ENCODE measurements at places on chromosomes 12 and 14.

- peak; percentile 35 for DNase-seq
Observed at GRCh38 chr12:48197549-48197970, 5.5 kb downstream of the OR10AD1 start.

- DNase-seq = no peak
Observed at GRCh38 chr14:58733451-58734208, 95.9 kb downstream of the DACT1 start.

GRCh38 chr12:80041692-80042091, 57.6 kb upstream of the OTOGL start:
- DNase-seq = peak; percentile 72

- DNase-seq = no peak
Observed at GRCh38 chr12:131901431-131902331, 7.3 kb downstream of the ULK1 start.

DNA sequence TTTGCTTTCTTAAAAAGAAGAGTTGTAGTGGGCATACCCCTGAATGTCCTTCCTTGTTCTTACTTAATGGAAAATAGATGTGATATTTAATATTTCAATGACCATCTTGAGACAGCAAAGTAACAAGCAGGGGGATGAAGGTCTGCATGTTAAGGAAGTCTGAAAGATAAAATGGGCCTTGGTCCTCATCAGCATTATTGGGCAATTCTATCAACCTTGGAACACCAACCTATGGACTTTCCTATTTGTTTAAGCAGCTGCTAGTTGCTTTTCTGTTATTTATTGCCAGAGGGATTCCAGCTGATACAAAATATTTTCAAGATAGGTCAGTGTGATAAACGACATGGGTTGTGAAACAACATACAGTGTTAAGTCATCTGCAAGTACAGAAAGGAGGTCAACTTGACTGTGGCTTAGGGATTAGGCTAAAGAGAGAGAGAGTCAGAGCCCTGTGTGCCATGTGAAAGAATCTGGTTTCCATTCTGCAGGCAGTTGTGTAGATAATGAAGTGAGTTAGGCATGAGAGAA, 16.4 kb upstream of the A2M start:
- DNase-seq = no peak

- no peak for DNase-seq
Observed at GRCh38 chr14:61342486-61342885, 21.1 kb downstream of the PRKCH start.

DNA sequence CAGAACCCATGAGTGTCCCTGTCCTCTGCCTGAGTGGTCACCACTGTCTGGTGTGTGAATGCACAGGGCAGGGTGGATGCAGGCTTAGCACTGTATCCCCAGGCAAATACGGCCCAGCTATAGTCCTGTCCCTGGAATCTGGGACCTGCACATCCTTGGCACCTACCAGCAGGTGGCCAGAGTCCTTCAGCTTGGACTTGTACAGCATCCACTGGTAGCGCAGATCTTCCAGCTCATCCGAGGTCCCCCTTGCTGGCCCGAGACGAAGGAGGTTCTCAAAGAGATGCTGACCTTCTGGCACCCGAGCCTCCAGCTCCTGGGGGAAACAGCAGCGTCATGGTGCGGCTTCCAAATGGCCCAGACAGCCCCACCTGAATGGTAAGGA, 83.4 kb downstream of the SYNE3 start:
- no peak for DNase-seq

- DNase-seq = no peak
Observed at GRCh38 chr14:83870546-83871270, 1659.2 kb upstream of the FLRT2 start.

- DNase-seq = no peak
Observed at GRCh38 chr14:24775950-24776349, 142.0 kb upstream of the GZMB start.

GRCh38 chr14:76309572-76310162, 66.3 kb upstream of the ESRRB start:
- no peak for DNase-seq

DNA sequence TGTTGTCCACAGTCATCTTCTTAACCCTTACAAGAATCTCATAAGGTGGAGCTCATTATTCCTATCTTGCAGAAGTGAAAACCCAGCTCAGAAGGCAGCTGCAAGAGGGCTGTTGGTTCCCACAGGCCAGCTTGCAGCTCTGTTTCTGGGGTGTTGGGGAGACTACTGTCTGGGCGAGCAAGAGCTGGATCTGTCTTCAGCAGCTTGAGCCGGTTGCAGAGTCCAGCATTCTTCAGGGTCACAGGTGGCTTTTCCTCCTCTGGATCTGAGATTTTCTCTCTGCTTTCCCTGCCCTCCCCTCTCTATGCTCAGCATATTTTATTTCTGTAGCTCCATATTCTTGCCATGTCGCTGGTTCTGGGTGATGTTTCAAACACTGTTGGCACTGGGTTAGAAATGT, 87.4 kb downstream of the PAPOLA start:
- DNase-seq = no peak

DNA sequence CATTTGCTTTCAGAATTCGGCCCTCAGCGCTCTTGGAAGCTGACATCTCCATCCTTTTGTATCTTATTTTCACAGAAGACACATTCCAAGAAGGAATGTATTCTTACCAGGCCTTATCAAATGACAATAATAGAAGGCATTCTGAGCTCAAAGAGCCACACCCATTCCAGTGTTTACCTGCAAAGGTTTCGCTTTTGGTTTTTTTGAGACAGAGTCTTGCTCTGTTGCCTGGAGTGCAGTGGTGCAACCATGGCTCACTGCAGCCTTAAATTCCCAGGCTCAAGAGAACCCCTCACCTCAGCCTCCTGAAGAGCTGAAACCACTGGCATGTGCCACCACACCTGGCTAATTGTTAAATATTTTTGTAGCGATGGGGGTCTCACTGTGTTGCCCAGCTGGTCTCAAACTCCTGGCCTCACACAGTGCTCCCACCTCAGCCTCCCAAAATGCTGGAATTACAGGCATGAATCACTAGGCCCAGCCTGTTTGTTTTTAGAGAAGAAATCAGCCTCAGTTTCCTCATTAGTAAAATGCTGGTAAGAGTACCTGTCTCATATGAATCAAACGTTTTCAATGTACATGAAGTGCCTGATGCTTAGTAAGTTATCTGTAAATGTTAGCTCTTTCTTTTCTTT, 69.2 kb downstream of the SLC6A12 start:
- DNase-seq = no peak

DNA sequence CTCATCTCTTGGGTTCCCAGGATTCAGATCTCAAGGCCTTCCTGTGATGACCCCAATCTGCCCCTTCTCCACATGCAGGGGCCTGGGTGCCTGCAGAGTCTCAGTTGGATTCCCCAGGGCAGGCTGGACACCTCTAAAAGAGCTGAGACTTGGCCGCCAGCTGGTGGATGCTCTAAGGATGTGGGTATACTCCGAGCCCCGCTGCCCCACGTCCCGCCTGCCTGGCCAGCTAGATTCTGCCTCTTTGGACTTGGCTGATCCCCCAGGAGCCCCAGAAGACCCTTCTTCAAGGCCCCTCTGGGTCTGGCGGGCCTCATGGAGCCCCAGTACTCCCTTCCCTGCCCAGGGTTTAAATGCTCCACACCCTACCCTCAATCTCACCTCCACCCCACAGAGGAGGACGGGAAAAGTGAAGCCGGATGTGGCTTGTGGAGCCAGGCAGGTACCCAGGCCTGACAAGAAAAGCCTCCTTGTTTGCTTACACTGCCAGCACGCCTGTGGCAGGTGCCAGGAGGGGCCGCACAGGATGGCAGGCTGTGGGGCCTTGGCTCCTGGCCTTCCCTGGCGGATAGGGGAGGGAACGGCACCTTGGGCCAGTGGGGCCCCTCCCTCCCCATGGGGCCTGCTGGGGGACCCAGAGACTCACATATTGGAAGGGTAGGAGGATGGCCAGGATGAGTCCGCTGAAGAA, 15.1 kb downstream of the FAIM2 start:
- DNase-seq = no peak

DNA sequence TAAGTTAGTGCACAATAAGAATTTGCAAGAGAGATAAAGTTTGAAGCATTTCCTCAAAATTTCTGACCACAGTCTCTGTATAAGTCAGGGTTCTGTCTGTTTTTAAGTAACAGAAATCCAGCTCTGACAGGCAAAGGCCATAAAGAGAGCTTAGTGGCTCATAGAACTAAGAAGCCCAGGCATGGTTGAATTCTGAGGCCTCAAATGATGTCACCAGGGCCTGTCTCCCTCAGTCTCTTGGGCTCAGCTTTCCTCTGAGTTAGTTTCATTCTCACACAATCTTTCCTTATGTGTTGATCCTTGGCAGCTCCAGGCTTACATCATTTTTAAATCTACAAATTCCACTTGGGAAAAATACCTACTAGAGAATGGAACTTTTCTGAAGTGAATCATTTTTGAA, 173.4 kb upstream of the ATP2B1 start:
- DNase-seq = peak; percentile 67

GRCh38 chr14:86057018-86057667, 527.2 kb downstream of the FLRT2 start:
- peak; percentile 20 for DNase-seq

- peak; percentile 54 for DNase-seq
Observed at GRCh38 chr12:53538209-53538689, 31.0 kb upstream of the NPFF start.

GRCh38 chr12:87163122-87163521, 866.1 kb downstream of the C12orf50 start:
- no peak for DNase-seq

DNA sequence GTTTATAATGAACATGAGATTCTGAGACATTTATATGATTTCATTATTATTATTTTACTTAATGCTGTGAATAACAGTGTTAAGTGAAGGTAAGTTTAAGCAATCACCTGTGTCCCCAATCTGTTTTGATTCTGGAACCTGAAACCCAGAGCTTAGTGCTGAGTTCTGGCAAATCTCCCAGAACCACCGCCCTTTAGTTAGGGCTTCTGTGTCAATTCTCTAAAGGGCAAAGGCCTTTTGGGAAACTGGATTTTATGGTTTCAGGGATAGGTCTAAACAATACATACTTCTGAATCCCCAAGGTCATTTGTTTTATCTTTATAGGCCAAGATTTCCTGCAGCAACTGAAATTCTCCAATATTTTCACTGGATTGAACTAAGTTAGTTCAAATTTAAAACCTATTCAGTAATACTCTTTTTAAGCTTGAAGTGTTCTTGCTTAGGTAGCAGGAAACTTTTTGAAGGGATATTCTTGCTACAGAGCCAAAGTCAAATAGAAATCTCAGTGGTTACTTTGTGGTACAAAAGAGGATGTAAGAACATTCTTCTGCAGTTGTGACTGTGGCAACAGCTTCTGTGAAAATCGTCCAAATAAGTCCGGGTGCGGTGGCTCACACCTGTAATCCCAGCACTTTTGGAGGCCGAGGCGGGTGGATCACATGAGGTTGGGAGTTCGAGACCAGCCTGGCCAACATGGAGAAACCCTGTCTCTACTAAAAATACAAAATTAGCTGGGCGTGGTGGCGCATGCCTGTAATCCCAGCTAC, 10.0 kb upstream of the PKP2 start:
- DNase-seq = no peak

DNA sequence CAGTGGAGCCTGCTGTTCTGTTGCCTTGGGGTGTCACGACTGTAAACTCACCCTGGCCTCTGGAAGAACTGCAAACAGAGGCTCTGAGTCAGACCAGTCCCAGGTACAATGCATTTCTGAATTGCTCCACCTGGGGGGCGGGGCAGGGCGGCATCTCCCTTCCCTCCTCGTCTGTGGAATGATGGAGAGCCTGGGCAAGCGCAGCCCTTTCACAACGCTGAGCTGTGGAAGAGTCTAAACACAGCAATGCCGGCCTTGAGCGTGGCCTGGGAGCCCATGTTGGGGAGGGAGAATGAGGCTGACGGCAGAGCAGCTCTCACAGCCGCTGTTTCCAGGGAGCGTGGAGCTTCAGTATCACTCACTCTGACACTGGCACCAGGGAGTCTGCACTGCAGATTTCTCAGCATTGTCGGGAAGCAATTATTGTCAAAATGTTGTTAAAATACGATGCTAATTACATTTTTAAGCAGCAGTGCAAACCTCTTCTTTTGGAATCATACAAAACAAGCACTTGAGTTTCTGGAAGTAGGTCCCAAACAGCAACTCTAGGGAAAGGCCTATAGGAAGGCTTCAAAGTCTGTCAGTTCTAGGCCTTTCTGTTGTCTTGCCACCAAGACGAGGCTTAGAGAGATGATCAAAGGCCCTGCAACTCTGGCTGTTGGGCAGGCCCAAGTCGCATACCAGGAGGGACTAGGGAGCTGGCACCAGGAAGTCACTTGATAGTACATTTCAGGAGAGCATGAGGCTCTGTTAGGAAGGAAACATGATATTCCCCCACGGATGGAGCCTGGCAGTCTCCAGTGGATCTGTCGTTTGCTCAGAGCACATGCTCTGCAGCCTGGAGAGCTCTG, 244.0 kb upstream of the FKBP4 start:
- no peak for DNase-seq

GRCh38 chr12:123398550-123399254, 14.8 kb downstream of the KMT5A start:
- DNase-seq = peak; percentile 88

- DNase-seq = peak; percentile 68
Observed at GRCh38 chr12:93954166-93955112, 193.9 kb upstream of the PLXNC1 start.

GRCh38 chr14:26143057-26143456, 454.8 kb downstream of the NOVA1 start:
- no peak for DNase-seq

DNA sequence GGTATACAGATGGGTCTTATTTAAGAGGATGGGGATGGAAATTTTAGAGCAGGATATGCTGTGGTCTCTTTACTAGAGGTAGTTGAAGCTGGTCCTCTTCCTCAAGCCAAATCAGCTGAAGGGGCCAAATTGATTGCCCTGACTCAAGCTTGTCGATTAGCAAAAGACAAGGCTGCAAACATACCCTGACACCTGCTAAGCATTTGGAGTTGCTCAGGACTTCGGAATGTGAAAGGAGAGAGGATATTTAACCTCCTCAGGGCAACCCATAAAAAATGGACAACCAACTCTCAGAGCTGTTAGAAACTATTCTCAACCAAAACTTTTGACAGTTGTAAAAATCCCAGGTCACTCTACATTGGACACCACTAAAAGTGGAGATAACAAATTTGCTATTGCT, 15.6 kb downstream of the PTGDR start:
- DNase-seq = peak; percentile 11

Data from EH (cell line).